ENCODE measurements at places on chromosomes 2 and 18. TPM values are rescaled to one million over a fixed set of nuclear protein-coding genes. Genes with fewer than 3 reads are reported as not detected.
A peak's percentile ranks its signal among the peaks of the same experiment; 100 is the strongest.

GRCh38 chr2:97798416-97798815, 85.0 kb downstream of the ZAP70 start:
- DNase-seq: no peak

DNA sequence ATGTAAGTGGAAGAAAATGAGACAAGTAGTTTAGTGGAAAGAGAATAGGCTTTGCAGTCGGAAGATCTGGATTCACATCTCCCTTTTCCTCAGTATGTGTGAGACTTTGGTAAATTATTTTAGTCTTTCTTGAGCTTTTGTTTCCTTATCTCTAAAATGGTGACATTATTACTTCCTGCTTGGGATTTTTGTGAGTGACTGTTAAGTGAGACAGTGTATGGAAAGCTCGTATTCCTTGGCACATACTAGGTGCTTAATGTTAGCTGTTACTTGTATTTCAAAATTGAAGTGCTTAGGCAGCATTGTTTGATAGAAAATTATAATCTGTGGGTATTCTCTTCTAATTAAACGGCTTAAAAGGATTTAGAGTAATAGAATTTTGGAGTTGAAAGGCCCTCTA, 2.0 kb downstream of the ZNF638 start:
- DNase-seq: no peak

DNA sequence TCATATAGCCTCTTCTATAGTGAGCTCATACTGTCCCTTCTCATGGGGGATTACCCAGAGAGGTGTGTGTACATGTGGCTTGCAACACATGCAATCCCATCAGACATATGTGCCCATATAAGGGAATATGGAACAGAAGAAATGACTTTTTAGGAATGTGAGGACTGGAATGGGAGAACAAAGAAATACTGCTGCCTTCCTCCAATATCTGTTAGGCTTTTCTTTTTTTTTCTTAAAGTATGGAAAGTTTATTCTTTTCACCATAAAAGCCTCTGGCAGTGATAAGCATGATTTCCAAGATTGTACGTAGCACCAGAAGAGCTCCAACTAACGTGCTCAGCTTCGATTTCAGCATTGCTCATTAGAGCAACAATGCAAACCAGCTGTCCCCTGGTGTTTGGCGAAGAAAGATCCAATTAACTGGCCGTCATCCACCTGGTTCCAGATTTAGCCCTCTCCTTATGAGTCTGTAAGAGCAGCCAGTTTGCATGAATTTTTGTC, 113.6 kb downstream of the ADCYAP1 start:
- no peak for DNase-seq

DNA sequence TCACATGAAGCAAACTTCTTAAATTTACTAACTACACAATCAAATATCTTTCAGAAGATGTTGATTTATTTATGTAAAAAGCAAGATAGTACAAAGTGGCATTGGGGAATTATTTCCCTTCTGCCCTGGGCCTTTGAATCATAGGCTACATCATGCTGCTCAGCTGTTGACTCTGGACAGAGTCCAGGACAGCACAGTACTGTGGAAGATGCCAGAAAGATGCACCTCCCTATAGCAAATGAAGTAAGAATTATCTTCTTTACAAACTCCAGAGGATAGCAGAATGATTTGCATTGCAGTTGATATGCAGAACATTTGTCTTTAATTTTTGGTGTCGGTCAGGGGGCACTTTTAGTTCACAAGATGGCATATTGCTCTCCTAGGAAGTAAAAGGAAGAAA, 1354.5 kb upstream of the ZEB2 start:
- peak; percentile 6 for DNase-seq

DNA sequence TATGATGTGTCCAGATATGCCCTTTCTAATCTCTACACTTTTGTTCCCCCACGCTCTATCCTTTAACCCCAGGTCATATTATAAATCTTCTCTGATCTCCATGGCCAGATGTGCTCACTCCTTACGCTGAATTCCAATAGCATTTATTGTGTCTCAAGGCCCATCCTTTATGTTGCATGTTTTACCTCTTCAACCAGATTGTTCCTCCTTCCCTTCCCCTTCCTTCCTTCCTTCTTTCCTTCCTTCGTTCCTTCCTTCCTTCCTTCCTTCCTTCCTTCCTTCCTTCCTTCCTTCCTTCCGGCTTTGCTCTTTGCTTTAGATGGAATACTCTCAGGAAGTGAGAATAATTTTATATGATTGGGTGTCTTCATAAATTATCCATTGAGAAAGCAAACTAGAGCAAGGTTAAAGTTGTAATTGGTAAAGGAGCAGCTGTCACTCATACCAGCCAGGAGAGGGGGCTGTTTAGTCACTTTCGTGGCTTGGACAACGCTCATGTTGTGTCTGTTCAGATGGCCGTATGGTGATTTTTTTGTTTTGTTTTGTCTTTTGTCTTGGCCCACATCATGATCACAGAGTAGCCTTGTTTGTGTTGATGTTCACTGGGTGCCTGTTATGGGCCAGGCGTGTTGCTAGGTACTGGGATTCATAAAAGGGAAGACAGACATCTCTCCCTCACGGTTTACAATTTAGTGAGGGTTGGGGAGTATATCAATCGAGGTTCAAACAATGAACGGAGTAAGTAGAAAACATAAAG, 68.0 kb downstream of the DAW1 start:
- DNase-seq: no peak

DNA sequence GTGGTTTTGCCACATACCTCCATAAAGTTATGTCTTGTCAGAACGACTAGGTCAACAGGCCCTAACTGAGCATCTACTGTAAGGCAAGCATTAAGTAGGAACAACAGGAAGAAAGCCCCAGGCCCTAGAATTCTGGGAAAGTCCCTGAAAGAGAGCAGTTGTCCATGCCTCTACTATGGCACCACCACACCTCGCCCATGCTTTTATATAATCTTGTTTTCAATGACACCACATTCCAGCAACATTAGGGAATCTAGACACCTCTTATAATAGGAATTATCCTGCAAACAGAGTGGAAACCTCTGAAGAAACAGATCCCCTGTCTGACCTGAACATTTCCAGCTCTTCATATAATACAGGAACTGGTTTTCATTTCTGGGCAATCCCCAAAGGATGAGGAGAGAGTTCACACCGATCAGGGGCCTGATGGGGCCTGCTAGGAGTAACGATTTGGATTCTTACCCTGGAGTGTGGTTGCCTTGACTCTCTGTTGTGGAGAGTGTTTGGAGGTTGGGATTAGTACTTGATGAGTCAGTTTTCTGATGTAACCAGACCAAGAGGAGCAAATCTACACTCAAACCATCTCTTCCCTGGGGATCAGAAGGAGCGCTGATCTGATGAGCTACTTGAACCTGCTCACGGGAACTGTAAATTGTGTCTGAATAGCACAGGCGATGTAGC, 31.9 kb upstream of the CEP68 start:
- DNase-seq: no peak

- DNase-seq: peak; percentile 89
These were observed 187.4 kb upstream of the NCKAP5 start for GRCh38 chr2:133755480-133756300.

GRCh38 chr2:25320077-25320476, 21.6 kb downstream of the DNMT3A start:
- no peak for DNase-seq

- no peak for DNase-seq
These were observed 110.0 kb downstream of the ZNF516 start for GRCh38 chr18:76384861-76385680.

DNA sequence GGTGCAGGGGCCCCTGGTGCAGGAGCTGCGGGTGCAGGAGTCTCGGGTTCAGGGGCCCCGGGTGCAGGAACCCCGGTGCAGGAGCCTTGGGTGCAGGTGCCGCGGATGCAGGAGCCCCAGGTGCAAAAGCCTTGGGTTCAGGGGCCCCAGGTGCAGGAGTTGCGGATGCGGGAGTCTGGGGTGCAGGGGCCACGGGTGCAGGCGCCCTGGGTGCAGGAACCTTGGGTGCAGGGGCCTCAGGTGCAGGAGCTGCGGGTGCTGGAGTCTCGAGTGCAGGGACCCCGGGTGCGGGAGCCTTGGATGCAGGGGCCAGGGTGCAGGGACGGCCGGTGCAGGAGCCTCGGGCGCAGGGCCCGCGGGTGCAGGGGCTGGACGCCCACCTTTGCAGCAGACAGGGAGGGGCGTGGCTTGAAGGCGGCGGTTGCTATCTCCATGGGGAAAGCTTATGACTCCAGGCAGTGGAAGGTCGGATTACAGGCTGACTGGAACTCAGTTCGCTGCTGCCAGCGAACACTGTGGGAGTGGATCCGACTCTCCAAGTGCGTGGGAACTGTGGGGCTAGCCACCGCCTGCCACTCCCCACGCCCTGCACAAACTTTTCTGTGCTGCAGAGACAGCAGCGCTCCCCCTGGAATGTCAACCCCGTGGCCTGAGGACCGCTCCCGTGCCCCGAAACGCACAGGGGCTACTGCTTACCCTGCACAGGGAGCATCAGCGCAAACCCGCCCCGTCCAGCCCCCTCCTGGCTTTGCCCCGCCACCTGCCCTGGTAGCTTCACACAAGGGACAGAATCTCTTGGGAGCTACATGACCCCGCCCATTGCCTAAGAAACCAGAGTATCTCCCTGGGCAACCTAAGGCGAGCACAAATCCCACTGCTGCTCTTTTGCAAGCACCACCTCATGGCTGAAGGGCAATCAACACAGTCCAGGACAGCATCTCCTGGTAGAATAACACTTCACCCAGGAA, 40.3 kb downstream of the COPS9 start:
- DNase-seq: no peak

SPC25 gene
- polyA plus RNA-seq: 10.7 TPM

DNA sequence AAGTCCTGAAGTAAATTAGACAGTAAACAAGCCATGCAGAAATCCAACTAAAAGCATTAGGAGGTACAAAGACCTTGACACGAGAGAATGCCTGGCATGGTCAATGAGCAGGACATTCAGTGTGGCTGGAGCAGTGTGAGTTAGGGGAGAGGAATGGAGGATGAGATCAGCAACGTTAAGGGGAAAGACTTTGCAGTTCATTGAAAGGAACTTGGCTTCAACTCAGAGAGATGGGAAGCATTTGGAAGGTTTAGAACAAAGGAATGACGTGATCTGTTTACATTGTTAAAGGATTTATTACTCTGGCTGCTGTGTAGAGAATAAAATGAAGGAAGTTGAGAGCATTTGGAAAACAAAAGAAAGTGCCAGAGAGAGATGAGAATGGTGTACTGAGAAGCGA, 621.3 kb downstream of the XIRP2 start:
- no peak for DNase-seq

DNA sequence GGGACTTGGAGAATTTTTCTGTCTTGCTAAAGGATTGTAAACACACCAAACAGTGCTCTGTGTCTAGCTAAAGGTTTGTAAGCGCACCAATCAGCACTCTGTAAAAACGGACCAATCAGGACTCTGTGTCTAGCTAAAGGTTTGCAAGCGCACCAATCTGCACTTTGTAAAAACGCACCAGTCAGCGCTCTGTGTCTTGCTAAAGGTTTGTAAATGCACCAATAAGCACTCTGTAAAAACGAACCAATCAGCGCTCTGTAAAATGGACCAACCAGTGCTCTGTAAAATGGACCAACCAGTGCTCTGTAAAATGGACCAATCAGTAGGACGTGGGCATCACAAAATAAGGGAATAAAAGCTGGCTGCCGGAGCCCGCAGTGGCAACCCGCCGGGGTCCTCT, 16.5 kb downstream of the ABI2 start:
- DNase-seq: no peak

DNA sequence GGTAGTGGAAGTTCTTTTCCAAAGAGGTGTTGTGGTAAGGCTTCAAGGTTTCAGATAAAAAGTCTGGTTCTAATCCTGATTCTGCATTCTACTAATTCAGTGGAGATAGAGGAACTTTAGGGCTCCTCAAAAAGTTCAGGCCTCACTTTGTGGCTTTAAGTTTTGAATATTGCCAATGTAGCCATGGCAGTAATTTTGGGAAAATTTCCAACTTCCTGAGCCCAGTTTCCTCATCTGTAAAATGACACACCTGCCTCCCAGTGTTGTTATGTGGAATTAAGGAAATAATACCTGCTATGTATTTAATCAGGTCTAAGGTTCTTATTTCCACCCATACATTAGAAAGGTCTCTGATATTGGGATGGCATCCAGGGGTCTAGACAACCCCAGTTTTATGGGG, 147.6 kb upstream of the ITGA6 start:
- DNase-seq: no peak

GRCh38 chr2:28322456-28322855, 70.2 kb upstream of the FOSL2 start:
- DNase-seq: no peak

TXNDC2 gene
- 0.12 TPM for polyA plus RNA-seq

DNA sequence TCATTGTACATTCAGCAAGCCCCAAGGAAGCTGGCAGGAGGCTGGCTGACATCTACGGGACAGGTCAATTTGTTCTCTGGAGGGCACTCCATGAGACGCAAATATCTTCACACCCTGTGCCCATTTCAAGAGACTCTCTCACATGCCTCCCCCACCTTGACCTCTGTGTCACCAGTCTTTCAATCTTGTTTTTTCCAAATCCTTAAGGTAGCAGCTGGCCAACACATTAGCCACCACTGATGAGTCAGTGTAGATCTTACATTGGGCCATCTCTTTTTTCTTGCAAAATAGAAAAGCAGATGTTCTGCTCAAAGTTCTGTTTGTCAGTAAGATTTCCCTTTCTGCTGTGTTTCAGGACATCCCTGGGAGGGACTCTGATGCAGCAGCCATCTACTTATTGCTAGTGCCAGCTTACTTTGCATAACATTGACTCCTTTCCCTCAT, 1.7 kb upstream of the DPP4 start:
- no peak for DNase-seq

ATG9A gene
- polyA plus RNA-seq: 40.3 TPM

EFHD1 gene
- 4.9 TPM for polyA plus RNA-seq

COL4A3 gene
- polyA plus RNA-seq: 10.0 TPM

- DNase-seq: no peak
These were observed 9.7 kb downstream of the RHBDD1 start for GRCh38 chr2:226845386-226846116.

FMNL2 gene
- polyA plus RNA-seq: 51.4 TPM

Data from right lung (tissue), 10 donors.